ENCODE measurements at places on chromosomes 5 and 9. TPM values are rescaled to one million over a fixed set of nuclear protein-coding genes. Genes with fewer than 3 reads are reported as not detected.
A peak's percentile ranks its signal among the peaks of the same experiment; 100 is the strongest.

DNA sequence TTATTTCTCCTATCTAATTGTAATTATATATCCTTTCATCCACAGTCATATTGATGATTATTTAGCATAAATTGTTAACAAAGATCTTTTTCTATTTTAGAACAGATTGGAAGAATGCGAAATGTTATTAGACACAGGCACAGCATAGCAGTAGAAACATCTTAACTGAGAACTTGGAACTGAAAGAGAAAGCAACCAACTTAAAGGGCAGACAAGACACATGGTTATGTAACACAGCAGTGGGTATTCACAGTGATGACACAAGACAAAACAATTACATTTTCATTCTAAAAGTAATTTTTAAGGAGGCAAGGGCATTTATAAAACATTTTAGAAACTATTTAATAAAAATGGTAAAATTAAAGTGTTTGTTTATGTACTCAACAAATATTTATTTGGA is 57.7 kb upstream of the MEF2C start:
- H3K4me3 ChIP-seq = no peak overlapping the region
- no peak for DNase-seq
- no peaks in the 10 kb centered on the region for H3K27me3 ChIP-seq
- peak overlapping the region; percentile 28 for H3K27ac ChIP-seq
- H3K4me1 ChIP-seq = peaks cover 31% of the 10 kb centered on the region

DNA sequence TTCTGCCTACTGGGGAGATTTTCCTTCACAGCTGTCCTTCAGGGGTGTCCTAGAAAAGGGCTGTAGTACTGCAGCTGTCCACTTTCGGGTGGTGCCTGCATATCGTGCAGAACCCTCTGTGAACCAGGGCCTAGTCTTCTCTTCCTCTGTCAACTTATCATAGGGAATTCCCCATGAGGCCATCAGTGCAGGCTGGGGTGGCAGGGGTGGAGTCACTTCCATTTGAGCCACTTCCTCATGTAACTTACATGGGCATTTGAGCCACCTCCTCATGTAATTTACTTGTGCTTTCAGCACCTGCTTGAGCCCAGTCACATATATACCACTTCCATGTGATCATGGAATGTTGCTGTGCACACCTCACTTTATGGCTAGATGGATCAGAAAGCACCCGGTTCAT is 742.0 kb upstream of the RGMB start:
- no peaks in the 10 kb centered on the region for H3K27me3 ChIP-seq
- DNase-seq = no peak
- no peak overlapping the region for H3K4me3 ChIP-seq
- H3K4me1 ChIP-seq = no peaks in the 10 kb centered on the region
- no peaks in the 10 kb centered on the region for H3K36me3 ChIP-seq

DNA sequence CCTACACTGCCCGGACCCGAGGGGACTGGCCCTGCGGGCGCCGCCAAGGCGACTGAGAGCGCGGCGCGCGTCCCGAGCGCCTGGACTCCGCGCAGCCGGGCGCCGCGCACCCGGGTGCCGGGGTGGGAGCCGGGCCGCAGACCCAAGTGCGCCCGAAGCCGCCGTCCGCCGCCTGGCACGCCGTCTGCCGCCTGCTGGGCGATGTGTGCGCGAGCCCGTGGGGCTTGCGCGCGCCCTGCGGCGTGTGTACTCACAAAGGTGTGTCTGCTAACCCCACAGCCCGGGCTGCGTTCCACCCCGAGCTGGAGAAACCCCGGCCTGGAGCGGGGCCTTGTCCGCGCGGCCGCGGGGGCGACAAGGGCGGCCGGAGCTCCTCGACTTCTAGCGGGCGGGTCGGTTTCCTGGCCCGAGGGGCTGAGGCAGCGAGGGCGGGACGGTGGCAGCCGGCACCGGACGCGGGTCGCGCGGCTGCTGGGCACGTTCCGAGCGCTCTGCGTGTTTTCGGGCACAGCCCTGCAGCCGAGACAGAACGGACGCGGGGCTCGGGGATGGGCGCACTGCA is 1.1 kb upstream of the ZSWIM6 start:
- peaks cover 44% of the 10 kb centered on the region for H3K4me1 ChIP-seq
- H3K4me3 ChIP-seq = peak overlapping the region; percentile 74
- peak; percentile 87 for DNase-seq
- no peaks in the 10 kb centered on the region for H3K36me3 ChIP-seq

- no peak overlapping the region for H3K4me3 ChIP-seq
- no peaks in the 10 kb centered on the region for H3K27me3 ChIP-seq
- peak overlapping the region; percentile 57 for H3K27ac ChIP-seq
- peaks cover 41% of the 10 kb centered on the region for H3K4me1 ChIP-seq
Observed at GRCh38 chr5:112012104-112012503, 255.1 kb upstream of the NREP start.

- H3K4me3 ChIP-seq = no peak overlapping the region
- no peaks in the 10 kb centered on the region for H3K4me1 ChIP-seq
- H3K27ac ChIP-seq = no peak overlapping the region
Observed at GRCh38 chr5:180454752-180455151, 39.4 kb upstream of the CNOT6 start.

GRCh38 chr5:3389471-3390026 is 206.1 kb upstream of the IRX1 start:
- DNase-seq = no peak
- no peak overlapping the region for H3K4me3 ChIP-seq
- no peak overlapping the region for H3K27ac ChIP-seq
- peaks cover 4% of the 10 kb centered on the region for H3K27me3 ChIP-seq
- H3K36me3 ChIP-seq = no peaks in the 10 kb centered on the region

DNA sequence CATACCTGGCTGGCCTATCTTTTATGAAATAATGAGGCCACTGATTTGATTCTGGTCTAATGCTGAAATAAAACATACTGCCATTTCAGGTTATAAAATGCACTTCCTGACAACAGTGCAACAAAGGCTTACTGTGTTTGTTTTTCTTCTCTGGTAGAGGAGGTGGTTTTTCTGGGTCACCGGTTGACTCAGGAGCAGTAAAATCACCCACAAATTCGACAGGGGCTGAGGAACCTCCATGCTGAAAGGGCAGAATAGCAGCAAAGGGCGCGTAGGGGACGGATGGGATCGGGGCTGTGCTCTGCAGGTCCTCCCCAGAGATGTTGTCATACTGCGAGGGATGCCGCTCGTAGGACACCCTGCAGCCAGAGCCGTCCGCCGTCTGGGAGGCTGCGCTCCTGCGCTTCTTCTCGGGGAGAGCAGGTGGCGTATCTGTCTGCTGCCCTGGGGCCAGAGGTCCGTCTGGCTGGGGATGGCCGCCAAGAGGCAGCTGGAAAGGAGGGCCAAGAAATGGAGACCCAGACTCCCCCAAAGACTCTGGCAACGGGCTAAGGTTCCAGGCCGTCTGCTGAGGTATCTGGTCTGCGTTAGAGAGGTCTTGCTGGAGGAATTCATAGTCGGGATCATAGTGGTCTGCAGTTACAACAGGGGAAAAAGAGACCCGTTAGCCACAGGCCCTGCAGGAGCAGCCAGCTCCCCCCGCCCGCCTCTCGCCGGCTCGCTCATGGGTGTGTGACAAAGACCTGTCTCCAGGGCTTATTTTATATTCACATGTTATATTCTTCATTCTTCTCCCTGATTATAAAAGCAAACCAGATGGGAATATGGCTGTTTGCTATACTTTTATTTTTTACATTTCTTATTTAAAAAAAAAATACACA is 80.7 kb downstream of the PRRT1B start:
- no peak overlapping the region for H3K27ac ChIP-seq
- H3K4me3 ChIP-seq = no peak overlapping the region
- no peaks in the 10 kb centered on the region for H3K27me3 ChIP-seq
- no peaks in the 10 kb centered on the region for H3K4me1 ChIP-seq
- DNase-seq = no peak

GRCh38 chr5:173018358-173018757 is 34.8 kb downstream of the ATP6V0E1 start:
- H3K27me3 ChIP-seq = no peaks in the 10 kb centered on the region
- DNase-seq = no peak
- H3K4me1 ChIP-seq = peaks cover 33% of the 10 kb centered on the region
- no peak overlapping the region for H3K4me3 ChIP-seq
- H3K27ac ChIP-seq = no peak overlapping the region

DNA sequence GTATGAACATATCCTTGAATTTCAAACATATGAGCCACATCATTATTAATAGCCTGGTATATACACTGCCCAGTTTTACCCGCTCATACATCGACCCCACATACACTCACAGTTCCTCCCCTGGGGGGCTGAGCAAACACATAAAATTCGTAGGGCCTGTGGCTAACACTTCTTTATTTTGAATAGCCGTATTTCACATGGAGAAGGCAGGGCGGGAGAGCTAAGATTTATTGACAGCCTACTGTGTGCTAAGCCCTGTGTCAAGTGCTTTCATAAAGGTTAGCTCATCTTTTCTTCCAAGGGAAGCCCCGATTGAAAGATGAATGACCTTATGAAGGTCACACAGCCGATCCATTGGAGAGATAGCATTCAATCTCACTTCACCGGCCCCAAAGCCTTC is 134.4 kb downstream of the ENC1 start:
- no peaks in the 10 kb centered on the region for H3K36me3 ChIP-seq
- H3K27ac ChIP-seq = no peak overlapping the region
- no peak for DNase-seq
- no peak overlapping the region for H3K4me3 ChIP-seq
- no peaks in the 10 kb centered on the region for H3K4me1 ChIP-seq

DNA sequence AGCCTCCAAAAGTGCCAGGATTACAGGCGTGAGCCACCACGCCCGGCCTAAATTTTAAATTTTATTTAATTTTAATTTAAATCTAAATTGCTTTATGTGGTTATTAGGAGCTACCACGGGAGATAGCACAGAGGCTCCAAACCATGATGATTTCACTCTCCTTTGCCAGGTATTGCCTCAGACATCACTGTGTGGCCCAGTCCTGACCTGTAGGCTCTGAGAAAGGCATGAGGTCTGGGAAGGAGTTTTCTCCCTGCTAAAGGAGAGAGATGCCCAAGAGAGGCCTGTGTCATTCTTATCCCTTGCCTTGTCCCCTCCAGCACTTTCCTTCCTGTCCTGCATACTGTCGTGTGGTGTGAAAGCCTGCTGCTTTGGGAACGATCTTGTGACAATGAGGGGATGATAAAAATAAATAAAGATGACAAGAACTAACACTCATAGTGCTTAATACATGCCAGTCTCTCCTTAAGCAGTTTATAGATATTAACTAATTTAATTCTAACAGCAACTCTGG is 37.0 kb upstream of the BASP1 start:
- no peaks in the 10 kb centered on the region for H3K27me3 ChIP-seq
- H3K4me1 ChIP-seq = no peaks in the 10 kb centered on the region
- H3K27ac ChIP-seq = no peak overlapping the region
- H3K4me3 ChIP-seq = no peak overlapping the region

DNA sequence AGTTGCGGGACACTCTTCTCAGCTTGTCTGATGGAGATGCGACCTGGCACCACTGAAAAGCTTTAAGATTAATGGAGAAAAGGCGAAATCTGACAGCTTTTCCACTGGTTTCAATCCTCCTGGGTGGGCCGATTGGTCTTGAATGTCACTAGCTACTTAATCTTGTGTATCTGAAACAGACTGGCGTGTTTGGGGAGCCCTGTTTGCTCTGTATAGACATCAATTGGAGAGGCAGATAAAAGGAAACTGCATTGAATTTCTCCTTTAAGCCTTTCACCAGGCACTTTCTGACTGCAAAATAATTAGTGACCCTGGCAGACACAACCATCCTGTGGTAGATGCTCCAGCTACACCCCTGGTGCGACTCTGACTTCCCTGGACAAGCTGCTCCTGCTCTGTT is 224.2 kb downstream of the NDUFS4 start:
- DNase-seq = no peak
- no peak overlapping the region for H3K27ac ChIP-seq
- H3K4me3 ChIP-seq = no peak overlapping the region
- no peaks in the 10 kb centered on the region for H3K27me3 ChIP-seq

DNA sequence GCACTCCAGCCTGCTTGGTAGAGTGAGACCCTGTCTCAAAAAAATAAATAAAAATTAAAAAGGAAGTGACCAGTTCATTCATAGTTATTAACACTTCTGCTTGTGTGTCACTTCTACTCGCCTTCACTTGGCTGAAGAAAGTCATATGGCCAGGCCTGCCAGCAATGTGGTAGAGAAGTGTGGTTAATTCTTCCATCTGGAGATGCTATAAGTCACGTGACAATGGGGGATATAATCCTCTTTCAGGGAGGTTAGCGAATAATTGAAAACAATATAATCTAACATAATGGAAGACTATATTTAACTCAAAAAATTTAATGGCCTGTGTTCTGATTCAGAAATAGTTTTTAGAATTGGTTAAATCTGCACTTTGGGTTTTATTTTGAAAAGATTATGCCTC is 305.6 kb downstream of the DOCK8 start:
- no peak overlapping the region for H3K27ac ChIP-seq
- no peak for DNase-seq
- peaks cover 6% of the 10 kb centered on the region for H3K4me1 ChIP-seq
- no peaks in the 10 kb centered on the region for H3K36me3 ChIP-seq
- H3K4me3 ChIP-seq = no peak overlapping the region

- no peak for DNase-seq
- no peaks in the 10 kb centered on the region for H3K4me1 ChIP-seq
- no peak overlapping the region for H3K27ac ChIP-seq
- H3K27me3 ChIP-seq = no peaks in the 10 kb centered on the region
- no peak overlapping the region for H3K4me3 ChIP-seq
Observed at GRCh38 chr9:83315649-83316048, 222.6 kb downstream of the FRMD3 start.

DNA sequence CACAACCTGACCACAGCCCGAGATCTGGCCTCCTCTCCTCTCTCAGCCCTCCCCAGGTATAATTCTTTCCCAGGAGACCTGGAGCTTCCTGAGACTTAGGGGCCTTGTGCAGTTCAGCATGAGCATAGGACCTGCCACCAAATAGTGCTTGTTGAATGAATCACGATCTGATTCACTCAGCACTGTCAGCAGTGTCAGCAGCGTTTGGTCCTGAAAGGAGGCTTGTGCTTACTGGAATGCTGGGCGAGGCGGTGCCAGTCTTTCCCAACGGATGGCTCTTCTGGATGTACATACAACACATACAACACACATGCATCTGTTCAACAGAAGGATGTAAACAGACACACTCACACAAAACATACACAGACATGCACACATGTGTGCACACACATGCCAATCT is 173.3 kb downstream of the COL23A1 start:
- no peaks in the 10 kb centered on the region for H3K4me1 ChIP-seq
- no peaks in the 10 kb centered on the region for H3K36me3 ChIP-seq
- H3K27ac ChIP-seq = no peak overlapping the region
- no peaks in the 10 kb centered on the region for H3K27me3 ChIP-seq
- H3K4me3 ChIP-seq = no peak overlapping the region

- no peak for DNase-seq
- no peaks in the 10 kb centered on the region for H3K4me1 ChIP-seq
- H3K27me3 ChIP-seq = no peaks in the 10 kb centered on the region
- H3K36me3 ChIP-seq = no peaks in the 10 kb centered on the region
- no peak overlapping the region for H3K4me3 ChIP-seq
Observed at GRCh38 chr5:108528655-108529054, 146.8 kb upstream of the FBXL17 start.

Gene N4BP3
- total RNA-seq = 1.8 TPM

Gene CSF1R
- total RNA-seq = 21.9 TPM

Gene AP3S1
- total RNA-seq = 128 TPM

Gene SPATA31A3
- not detected for total RNA-seq

Gene CCNB1
- total RNA-seq = 2.5 TPM

Gene KIF27
- total RNA-seq = 7.8 TPM

Gene CD274
- total RNA-seq = 1.4 TPM

Gene ZNF618
- 2.9 TPM for total RNA-seq

Gene OR13C3
- not detected for total RNA-seq

Gene CEL
- not detected for total RNA-seq

All from sigmoid colon (tissue), 7 donors.